AML-193 (cell line): ENCODE measurements at places on chromosomes 16 and 17.

DNA sequence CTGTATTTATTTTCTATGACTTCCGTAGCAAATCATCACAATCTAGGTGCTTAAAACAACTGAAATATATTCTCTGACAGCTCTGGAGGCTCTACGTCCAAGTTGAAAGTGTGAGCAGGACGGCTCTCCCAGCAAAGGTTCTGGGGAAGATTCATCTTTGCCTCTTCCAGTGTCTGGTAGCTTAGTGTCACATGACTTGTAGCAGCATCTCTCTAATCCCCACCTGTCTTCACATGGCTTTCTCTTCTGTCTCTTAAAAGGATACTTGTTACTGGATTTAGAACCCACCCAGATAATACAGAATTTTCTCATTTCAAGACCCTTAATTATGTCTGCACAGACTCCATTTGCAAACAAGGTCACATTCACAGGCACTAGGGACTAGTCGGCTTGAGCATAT, 687.7 kb upstream of the RBFOX1 start:
- no peak for DNase-seq

DNA sequence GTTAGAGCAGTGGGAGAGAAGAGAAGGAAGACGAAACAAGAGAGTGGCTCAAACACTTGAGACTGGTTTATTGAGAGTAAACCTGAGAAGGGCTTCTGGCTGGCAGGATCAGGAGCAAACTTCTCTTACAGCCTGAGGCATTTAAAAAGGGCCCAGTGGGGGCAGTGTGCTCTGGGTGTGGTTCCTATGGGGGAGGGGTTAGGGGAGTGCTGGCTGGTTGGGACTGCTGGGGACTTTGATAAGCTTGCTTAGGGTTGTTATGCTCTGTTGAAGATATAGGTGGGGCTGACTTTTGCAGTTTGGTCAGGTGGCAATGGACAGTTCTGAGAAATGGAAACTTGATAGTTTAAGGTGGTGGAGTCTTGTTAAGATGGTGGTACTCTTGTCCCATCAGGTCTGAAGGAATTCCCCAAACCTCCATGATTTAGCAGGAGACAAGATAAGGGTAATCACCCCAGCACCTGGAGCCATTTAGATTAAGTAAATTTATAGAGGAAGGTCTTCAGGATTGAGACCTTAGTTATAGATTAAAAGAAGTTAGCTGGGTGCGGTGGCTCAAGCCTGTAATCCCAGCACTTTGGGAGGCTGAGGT, 79.3 kb downstream of the EMP2 start:
- DNase-seq = no peak

- no peak for DNase-seq
These were observed 766.5 kb upstream of the GOT2 start for GRCh38 chr16:59500601-59501000.

- DNase-seq = no peak
These were observed 48.1 kb downstream of the MYO1D start for GRCh38 chr17:32828822-32829221.

GRCh38 chr17:79325709-79326430, 251.2 kb downstream of the ENGASE start:
- no peak for DNase-seq

GRCh38 chr16:70737377-70738082, 51.7 kb upstream of the MTSS2 start:
- DNase-seq = no peak

DNA sequence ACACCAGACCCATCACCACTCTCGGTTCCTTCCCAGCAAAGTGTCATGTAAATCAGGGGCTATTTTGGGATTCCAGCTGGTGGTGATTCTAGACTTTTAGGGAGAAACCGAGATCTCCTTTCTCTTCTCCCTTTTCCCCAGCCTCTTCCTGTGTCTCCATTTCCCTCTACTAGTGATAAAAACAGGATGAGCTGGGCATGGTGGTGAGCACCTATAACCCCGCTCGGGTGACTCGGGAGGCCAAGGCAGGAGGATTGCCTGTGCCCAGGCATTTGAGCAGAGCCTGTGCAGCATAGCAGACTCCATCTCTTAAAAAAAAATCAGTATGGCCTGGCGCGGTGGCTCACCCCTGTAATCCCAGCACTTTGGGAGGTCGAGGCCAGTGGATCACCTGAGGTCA, 6.1 kb downstream of the TBX21 start:
- DNase-seq = no peak

DNA sequence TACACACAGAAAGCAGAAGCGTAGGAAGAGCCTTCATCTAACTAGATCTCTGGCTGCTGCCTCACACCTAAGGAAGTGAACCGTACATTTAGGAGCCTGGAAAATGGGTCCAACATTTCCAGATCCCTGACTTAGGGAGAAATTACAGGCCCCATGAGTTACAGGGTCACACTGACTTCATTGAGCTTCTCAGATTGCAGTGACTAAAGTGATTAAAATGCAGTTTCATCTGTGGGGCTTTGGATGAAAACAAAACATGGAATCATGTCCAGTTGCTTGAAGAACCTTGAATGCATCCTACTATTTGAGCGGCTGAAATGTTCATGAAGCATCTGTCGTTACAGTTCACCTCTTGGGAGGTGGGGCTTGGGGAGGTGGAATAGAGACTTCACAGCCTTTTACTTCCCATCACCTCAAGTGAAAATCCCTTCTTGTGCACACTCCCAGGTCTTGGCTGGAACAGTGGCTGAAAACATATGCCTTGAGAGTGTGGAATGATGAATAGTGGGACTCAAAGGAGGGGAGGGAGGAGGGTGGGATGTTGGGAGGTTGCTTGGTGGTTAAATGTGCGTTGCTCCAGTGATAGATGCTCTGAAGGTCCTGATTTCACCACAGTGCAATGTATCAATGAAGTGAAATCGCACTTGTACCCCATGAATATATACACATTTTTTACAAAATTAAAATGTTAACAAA, 19.7 kb downstream of the TEKT3 start:
- DNase-seq = no peak

GRCh38 chr17:42167807-42168206, 13.0 kb upstream of the RAB5C start:
- DNase-seq = no peak

- DNase-seq = no peak
These were observed 53.7 kb downstream of the SF3B3 start for GRCh38 chr16:70577256-70577698.

- no peak for DNase-seq
These were observed 2.2 kb downstream of the TXNL4B start for GRCh38 chr16:72091217-72091616.

GRCh38 chr17:77822302-77823030, 136.0 kb upstream of the TNRC6C start:
- no peak for DNase-seq

DNA sequence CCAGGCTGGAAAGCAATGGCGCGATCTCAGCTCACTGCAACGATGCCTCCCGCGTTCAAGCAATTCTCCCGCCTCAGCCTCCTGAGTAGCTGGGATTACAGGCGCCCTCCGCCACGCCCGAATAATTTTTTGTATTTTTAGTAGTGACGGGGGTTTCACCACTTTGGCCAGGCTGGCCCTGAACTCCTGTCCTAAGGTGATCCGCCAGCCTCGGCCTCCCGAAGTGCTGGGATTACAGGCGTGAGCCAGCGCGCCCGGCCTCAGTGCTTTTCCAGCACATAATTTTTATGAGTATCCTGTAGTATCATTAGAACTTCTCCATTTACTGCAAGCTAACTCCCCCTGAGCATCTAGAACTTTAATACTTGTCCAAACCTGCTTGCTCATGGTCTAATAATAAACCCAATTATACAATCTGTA, 1.8 kb downstream of the UBE2G1 start:
- no peak for DNase-seq

- no peak for DNase-seq
These were observed 147.4 kb downstream of the TMEM132E start for GRCh38 chr17:34726536-34727384.

DNA sequence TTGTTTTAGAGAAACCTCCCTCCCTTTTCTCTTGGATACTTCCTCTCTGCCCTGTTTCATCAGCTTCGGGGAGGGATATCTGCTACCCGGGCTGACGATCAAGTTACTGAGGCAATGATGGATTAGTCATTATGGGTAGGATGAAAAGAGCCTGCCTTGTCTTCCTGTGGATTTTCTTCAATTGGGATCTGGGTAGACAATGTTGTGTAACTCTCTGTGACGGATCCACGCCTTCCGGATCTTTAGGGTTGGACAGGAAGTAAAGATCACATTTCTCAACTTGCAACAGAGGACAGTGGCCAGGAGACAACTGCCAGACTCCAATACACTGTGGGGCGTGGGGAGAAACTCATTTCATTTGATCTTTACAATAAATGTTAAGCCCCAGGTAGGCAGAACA, 11.3 kb upstream of the CHST6 start:
- no peak for DNase-seq

GRCh38 chr16:68722119-68723024, 14.7 kb upstream of the CDH1 start:
- no peak for DNase-seq

- DNase-seq = no peak
These were observed 167.4 kb upstream of the CACNG3 start for GRCh38 chr16:24088767-24089166.

DNA sequence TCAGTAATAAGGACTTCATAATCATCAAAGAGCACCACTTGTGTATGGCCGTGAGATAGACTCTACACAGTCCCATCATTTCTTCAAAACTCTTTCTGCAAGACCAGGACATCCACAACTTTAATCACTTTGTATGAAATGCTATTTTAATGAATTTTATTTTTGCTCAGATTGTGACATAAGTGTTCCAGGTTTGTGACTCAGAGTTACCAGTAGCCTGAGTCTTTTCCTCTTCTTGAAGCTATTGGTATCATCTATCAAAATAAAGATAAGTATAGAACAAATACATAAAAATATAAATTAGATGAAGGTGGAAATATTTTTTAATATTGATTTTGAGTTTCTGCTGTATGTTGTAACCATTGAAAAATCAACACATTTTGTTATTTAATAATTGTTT, 16.6 kb upstream of the VWA3A start:
- DNase-seq = no peak

DNA sequence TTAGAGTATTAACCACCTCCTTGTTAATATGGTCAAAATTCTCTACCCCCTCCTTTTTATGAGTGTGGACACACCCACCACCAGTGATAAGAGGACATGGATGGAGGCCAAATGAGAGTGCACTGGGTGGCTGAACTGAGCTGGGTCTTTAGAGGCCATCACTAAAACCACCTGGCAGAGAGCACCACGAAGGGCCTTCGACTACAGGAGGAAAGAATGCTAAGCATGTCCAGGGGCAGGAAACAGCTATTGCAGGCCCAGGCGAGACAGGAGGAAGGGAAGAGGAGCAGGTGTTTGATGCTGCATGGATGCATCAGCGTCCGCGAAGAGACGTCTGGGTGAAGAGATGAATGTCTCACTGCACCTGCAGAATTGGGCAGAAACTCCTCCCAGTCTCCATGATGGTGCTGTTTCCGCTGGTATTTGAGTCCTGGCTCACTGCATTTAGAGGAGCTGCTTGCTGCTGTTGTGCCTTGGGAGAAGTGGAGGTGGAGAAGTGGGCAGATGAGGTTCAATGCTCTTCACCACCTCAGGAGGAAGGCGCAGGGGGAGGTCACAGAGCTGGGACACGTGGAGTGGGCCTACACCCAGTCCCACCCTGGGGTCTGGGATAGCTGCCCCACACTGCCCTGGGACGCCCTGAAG, 33.2 kb downstream of the SPHK1 start:
- DNase-seq = no peak

DNA sequence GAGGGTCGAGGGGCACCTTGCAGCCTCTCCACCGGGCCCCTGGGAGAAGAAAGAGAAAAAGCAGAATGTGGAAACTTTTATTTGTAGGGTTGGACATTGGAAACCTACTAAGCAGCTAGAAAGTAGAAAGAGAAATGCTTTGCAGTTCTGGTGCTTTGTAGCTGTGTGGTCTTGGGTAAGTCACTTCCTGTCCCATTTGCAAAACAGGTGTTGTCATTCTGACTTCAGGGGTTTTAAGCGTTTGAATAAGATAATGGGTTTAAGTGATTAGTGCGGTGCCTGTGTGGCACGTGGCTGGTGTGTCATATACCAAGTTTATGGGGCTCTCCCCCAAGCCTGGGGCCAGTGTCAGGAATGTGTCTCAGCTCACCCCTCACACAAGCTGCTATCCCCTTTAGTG, 1.6 kb downstream of the CA4 start:
- no peak for DNase-seq

- no peak for DNase-seq
These were observed 24.8 kb downstream of the ZFPM1 start for GRCh38 chr16:88477631-88478519.

DNA sequence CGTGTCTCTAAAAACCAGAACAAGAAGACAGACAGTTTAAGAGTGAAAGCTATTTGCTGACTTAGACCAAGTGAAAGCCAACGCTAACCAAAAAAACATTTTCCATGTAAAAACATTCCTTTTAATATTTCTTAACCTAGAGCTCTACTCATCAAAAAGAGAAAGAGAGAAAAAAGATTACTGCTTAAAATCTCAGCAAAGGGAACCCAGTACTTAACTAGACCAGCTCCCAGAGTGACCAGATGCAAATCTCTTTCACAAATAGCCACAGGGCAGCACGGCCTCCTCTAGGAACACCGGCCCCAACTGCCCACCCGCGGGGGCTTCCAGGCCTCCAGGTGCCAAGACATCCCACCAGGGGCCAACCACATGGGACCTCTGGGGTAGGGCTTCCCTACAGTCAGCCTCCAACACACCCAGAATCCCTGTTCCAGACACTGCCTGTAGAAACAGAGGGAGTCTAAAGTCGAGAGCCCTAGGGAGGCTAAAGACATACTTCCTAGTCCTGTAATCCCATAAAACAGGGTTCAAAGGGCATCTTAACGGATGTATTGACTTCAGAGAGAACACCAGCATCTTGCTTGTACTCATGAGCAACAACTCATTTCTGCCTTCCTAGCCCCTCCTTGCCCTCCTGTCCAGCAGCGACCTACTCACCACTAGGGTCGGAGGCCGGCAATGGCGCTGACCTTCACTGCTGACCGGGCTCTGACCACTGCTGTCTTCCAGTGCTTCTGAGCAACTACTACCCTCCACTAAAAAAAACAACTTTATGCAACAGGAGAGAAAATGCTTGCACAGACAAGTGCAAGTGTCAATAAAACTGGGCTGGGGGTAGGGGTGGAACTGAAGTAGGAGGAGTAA, 21.3 kb downstream of the ZCCHC14 start:
- no peak for DNase-seq
